Activated CD8-positive, alpha-beta memory T cell treated with anti-CD3 and anti-CD28 coated beads for 4 hours (primary cell): ENCODE measurements at places on chromosomes 2 and 18.

- DNase-seq, result no peak
These were observed 446.3 kb downstream of the ADCYAP1 start for GRCh38 chr18:1350931-1351450.

- DNase-seq, result no peak
These were observed 333.2 kb downstream of the SOX11 start for GRCh38 chr2:6025391-6025790.

DNA sequence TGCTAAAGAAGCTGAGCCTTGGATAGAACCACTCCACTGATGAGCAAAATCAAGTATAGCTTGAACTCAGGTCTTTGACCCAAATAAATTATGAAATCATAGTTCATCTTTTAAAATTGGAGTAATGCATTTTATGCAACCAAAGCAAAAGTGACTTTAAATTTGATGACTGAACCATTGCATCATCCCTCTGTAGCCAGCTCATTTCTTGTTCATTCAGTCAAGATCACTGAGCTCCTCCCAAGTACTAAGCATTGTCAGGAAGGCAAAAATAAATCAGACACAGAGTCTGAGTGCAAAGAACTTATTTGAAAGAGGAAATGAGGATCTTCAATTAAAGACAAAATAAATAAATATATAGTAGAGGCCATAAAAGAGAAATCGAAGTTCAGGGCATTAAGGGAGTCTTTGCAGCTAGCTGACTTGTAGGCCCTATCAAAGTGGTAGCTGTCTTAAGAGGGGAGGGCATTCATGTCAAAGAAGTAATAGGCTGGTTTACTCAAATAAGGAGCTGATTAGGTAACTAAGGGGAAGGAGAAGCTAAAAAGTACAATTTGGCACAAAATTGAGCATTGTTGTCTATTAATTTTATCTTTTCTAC lies 411.8 kb downstream of the MTX2 start:
- DNase-seq, result no peak

DNA sequence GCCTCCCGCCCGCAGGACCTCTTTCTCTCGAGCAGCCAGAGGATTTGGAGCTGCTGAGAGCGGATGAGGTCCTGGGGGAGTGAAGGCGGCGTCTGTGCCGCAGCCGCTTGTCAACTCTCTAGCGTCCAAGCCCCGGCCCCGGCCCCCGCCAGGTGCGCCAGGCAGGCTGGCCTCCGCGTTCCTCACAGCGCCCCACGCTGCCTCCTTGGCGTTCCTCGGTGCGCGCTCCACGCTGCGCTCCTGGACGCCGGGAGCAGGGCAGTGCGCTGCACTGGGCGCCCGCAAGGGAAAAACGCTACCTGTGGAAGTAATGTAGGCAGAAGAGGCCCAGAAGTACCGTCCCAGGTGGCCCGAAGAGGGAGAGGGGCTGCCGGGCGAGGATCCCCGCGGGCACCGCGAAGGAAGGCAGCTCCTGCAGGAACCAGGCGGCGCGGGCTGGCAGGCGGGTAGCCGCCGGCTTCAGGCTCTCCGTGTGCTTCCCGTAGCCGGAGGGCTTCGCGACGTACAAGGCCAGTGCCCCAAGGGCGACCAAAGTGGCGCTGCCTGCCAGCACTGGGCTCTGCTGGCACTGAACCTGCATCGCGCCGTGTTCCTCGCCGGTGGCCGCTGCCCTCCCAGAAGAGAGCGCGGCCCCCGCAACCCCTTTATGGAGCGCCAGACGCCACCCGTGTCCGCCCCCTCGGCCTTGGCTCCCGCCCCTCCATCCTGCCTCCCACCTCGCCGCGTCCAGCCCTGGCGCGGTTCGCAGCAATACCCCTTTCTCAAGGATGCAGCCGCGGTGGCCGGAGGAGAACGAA lies at the start of gene SRD5A2:
Gene SRD5A2 (minus strand): TSS at position 618 of the 797 bp plus-strand sequence. CDS start 38 bp downstream, at position 580.
- no peak for DNase-seq

- DNase-seq, result peak; percentile 8
These were observed 605 bp downstream of the REV1 start for GRCh38 chr2:99489063-99489760.

- DNase-seq, result no peak
These were observed 69.7 kb downstream of the RPRM start for GRCh38 chr2:153408710-153409385.

- no peak for DNase-seq
These were observed 41.1 kb downstream of the ACVR1C start for GRCh38 chr2:157587576-157587975.

DNA sequence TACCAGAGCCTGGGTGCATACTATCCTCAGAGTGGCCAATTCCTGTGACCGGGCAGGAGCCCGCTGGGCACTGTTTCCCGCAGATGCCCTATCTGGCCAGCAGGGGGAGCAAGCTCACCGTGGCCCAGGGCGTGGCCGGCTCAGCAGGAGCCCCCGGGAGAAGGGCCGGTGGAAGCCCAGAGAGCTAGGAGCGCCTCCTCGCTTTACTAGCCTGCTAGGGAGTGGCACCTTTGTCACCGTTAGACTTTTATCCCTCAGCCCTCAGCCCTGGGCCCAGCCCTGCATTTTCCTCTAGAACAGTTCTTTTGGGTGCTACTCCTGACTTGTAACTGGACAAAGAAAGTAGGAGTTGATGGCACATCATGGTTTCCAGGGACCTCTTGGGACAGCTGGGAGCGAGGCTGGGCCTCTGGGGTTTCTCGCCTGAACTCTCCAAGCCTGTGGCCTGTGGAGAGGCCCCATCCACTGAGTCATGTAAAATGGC lies 24.0 kb downstream of the TMEM177 start:
- peak; percentile 31 for DNase-seq

DNA sequence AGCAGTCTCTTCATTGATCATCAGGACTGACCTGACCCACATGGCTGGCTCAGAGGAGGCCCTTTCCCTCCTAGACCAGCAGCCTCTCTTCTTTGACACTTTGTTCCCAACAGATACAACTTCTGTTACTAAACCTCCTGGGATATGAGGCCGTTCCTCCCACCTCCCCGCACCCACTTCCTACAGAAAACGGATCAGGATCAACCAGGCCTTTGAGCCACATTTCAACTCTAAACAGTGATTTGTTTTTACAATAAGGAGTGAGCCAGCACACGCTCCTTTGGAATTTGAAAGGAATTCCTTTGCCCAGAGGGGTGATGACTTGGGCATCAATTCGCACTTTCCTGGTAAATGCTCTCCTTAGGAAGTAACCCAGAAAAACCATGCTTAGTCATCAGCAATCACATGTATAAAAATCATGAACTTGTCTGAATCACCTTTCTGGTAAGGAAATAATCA lies 180.4 kb downstream of the FAM124B start:
- no peak for DNase-seq

- no peak for DNase-seq
These were observed 106.7 kb downstream of the ACKR3 start for GRCh38 chr2:236676136-236676873.

GRCh38 chr2:50948681-50949080 lies 83.3 kb downstream of the NRXN1 start:
- no peak for DNase-seq

GRCh38 chr2:156592809-156593593 lies 156.8 kb downstream of the GPD2 start:
- no peak for DNase-seq

- no peak for DNase-seq
These were observed 83.2 kb downstream of the ITGA4 start for GRCh38 chr2:181540421-181540820.

- no peak for DNase-seq
These were observed 62.6 kb upstream of the TACR1 start for GRCh38 chr2:75261923-75262322.

GRCh38 chr18:24190590-24190989 lies 51.7 kb downstream of the CABYR start:
- DNase-seq, result no peak

DNA sequence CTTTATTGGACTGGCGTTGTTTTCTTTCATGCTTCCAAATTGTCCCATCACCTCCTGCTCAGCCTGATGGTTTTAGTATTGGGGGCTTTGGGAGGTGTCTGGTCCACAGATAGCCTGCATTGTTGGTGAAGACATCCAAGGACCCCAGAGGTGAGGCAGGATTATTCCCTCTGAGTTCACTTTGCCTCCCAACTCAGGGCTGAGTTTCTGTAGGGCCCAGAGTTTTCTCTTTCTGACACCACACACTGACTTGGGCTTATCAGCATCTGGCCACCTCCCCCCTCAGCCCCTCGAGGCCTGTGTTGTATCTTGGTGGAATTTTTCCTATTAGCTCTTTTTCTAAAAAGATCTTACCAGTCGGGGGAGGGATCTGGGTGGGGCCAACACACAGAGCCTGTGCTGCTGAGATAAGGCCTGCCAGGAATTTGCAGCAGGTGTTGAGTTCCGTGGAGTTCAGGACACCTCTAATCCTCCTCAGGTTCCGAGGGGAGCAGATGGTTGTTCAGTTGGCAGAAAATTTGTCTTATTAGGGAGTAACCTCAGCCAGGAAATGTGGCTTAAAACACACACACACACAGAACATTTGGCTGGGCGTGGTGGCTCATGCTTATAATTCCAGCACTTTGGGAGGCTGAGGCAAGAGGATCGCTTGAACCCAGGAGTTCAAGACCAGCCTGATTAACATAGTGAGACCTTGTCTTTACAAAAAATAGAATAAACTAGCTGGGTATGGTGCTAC lies 7.3 kb downstream of the EMILIN2 start:
- DNase-seq, result no peak

DNA sequence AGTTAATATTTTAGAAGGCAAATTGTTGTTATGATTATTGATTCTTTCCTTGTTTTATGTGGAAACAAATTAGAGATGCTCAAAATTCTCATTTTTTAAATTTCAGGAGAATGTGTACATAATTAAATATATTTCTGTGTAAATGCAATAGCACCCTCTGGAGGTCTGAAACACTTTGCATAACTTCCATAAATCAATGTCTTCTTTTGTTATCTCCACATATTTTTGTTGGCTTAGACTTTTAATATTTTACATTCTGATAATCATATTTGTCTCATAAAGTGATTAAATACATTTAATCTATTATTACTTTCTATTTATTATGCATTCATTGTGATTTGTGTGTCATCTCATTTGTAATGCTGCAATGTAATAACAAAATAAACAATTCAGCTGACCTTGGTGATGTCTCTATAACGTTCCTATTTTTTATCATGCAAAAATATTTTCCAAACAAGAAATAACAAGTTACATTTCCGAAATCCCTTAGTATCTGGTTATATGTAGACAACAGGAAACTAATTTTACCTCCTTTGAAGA lies 201.8 kb upstream of the GALNT5 start:
- DNase-seq, result no peak

- DNase-seq, result no peak
These were observed 129.5 kb downstream of the PAX3 start for GRCh38 chr2:222169346-222169745.

DNA sequence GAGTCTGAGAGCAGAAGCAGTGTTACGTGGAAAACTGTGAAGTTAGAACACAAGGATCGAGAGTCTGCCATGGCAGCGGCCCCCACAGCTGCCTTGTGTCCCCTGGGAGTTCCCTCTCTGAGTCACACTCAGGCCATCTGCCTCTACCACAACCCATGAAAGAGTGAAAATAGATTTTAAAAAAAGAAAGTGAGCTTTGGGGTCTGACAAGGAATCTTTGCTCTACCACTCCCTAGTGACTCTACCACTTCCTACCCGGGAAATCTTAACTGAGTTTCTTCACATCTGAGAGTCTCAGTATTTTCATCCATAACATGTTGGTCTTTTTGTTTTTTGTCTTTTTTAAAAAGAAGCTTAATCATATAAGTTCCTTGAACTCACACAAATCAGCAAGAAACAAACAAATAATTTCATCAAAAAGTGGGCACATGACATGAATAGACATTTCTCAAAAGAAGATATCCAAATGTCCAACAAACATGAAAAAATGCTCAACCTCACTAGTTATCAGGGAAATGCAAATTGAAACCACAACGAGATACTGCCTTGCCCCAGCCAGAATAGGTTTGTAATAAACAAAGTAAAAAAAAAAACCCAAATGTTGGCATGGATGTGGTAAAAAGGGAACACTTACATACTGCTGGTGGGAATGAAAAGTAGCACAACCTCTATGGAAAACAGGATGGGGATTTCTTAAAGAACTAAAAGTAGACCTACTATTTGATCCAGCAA lies 2.4 kb upstream of the MSGN1 start:
- DNase-seq, result no peak

DNA sequence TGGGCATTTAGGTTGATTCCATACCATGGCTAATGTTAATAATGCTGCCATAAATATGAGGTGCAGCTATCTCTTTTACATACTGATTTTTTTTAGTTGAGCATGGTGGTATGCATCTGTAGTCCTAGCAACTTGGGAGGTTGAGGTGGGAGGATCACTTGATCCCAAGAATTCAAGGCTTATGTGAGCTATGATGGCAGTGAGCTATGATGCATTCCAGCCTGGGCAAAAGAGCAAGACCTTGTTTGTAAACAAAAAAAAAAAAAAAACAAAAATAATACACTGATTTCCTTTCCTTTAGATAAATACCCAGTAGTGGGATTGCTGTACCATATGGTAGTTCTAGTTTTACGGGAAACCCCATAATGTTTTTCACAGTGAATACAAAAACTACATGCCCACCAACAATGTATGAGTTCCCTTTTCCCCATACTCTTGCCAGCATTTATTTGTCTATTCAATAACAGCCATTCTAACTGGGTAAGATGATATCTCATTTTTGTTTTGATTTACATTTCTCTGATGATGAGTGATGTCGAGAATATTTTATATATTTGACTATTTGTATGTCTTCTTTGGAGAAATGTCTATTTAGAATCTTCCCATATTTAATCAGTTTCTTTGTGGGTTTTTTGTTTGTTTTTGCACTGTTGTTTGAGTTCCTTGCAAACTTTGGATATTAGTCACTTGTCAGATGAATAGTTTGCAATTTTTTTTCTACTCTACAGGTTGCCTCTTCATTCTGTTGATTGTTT lies 281.0 kb upstream of the KYNU start:
- DNase-seq, result no peak

- DNase-seq, result no peak
These were observed 19.6 kb downstream of the RSAD2 start for GRCh38 chr2:6896930-6897759.

DNA sequence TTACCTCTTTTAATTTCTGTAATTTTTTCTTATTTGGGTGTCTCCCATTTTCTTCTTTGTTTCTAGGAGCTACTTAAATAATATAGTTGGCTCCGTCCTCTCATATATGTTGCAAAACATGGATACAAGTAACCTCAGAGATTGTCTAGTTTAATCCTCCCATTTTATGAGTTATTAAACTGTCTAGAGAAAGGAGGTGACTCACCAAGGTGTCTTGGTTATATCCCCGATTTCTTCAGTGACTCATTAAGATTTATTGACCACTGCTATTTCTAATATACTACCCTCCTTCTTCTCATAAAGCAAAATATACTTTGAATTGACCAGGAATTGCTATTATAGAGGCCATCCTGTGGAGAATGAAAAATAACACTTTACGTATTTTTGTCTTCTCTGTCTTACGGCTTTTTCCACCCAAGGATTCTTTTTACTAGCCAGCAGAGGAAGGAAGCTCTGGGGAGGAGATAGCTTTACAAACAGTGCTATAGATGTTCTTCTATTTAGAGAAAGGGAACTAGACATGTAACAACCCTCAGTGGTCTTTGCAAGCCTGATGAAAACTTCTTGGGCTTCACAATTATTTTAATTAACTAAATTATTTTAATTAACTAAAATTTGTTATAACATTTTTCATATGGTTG lies 300.4 kb upstream of the TNP1 start:
- no peak for DNase-seq

GRCh38 chr2:13515254-13515653 lies 798.5 kb downstream of the TRIB2 start:
- no peak for DNase-seq

GRCh38 chr2:176132205-176133171 lies 3.0 kb downstream of the HOXD8 start:
- DNase-seq, result no peak
